Esophagus muscularis mucosa (tissue), 4 donors: ENCODE measurements at places on chromosomes 11 and 22.

DNA sequence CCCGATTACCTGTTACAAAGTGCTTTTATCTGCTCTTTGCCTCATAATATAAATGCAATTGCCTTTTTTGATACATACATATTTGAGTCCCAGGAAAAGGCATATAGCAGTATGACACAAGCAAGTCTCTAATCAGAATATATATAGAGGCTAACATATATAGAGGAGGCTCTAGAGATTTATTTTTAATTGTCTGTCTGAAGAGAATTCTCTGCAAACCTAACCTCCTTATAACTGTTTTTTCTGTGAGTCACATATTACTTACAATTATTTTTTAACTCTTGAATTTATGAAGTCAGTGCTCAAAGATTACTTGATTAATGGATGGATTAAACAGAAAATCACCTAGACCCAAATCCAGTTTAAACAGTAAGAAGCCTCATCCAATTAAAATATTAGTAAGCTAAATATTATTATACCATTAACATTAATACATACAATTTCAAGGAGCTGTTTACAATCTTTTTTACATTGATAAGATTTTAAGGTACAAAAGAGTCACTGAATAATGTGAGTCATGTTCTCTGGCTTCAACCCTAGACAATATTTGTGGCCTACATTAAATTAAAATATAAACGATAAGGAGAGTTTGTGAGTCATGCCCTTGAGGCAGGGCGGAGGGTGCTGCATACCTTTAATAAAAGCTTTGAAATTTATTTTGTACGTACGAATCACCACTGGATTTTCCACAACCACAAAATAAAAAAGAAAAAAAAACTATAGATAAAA, 19.2 kb upstream of the MMP13 start:
- no peak for DNase-seq

GRCh38 chr22:37283393-37283937, 1.2 kb downstream of the CYTH4 start:
- DNase-seq = no peak

DNA sequence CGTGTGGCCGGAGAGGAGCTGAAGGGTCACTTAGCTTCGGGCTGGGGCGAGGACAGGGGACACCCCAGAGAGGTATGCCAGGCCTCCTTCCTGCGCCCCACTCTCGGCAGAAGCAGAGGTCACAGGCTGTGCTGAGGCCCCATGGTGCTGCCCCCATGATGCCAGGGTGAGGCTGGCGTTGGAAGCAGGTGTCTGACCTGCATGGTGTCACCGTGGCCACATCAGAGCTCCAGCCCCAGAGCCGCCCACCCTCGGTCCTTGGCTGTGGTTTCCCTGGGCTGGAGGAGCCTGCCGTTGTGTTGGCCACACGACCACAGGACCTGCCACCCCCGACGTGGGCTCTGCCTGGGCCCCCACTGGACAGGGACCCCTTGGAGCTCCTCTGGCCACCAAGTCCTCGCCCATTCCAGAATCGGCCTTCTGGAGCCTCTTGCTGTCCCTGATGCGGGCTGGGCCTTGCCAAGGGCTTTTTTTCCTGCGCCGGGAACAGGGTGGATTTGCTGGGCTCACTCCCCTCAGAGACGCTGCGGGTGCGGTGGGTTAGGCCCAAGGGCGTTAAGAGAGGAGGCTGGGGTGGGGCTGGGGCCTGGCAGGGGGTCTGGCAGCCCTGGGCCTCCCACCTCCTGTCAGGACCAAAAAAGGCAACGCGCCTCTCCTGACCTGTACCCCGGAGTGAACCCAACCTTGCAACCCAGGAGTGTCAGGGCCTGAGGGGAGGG, 8.2 kb upstream of the TSSC4 start:
- DNase-seq = no peak

GRCh38 chr11:69459848-69460539, 21.5 kb upstream of the LINC01488 start:
- no peak for DNase-seq

- DNase-seq = no peak
Measured at GRCh38 chr22:38327396-38327795, 10.2 kb upstream of the CSNK1E start.

DNA sequence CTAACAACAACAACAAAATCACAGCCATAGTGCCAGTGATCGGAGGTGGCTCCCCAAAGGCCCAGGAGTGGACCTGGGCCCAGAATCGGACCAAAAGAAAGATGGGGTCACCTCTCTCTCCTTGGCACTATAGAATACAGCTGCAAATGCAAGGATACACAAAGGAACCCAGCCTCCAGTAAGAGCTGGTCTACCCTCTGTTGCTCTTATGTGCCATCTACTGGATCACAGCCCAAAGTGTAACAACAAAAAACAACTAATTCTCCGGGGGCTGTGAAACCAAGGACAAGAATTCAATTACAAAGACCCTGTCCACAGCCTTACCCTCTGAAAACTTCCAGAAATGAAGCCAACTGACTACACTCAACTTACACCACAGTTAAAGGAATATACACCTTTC, 21.6 kb downstream of the OR8G5 start:
- DNase-seq = no peak

GRCh38 chr11:111179184-111179910, 66.2 kb upstream of the POU2AF2 start:
- DNase-seq = no peak
